ENCODE measurements at places on chromosomes 11 and 22.

- DNase-seq, result no peak
These were observed 28.6 kb upstream of the LDHA start for GRCh38 chr11:18365741-18366140.

- DNase-seq, result no peak
These were observed 17.7 kb downstream of the CBL start for GRCh38 chr11:119223856-119224255.

DNA sequence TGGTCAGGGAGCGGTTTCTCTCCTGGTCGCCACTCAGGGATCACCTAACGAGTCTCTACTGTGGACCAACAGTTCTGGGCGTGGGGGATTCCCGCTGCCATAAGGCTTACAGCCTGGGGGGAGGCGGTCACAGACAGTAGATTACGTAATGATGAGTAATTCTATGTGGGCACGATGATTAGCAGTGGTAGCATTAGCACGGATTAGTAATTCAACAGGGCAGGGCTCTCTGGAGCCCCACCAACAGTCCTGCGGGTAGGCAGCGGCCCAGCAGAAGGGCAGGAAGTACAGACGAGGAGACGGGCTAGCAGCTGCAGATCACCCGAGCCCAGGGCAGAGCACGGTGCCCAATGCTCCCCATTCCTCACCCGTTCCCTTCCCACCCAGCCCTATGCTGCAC is 3.6 kb downstream of the SHISAL1 start:
- DNase-seq, result peak; percentile 88

- no peak for DNase-seq
These were observed 34.2 kb upstream of the DBX1 start for GRCh38 chr11:20194470-20194869.

GRCh38 chr22:42645938-42646568 is 3.1 kb downstream of the CYB5R3 start:
- no peak for DNase-seq

- peak; percentile 30 for DNase-seq
These were observed 62.3 kb downstream of the DEUP1 start for GRCh38 chr11:93392867-93393266.

GRCh38 chr11:62565100-62565802 is 8.4 kb downstream of the EEF1G start:
- DNase-seq, result no peak

GRCh38 chr11:128522055-128522942 is 65.1 kb downstream of the ETS1 start:
- DNase-seq, result peak; percentile 89

DNA sequence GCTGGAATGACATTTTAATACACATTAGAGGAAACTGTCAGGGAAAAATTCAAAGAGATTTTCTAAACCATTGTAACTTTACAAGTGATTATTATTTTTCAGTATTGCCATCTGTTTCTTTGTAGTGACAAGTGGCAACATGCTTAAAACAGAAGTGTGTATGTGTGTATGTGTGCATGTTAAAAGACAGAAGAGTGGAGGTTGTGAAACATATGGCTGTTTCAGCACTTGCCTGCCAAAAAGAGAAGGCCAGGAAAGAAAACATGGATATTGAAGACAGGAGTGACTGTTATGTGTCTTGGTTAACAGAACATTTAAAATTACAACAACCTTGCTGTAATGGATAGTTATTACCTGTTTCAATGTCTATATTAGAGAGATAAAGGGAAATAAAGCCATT is 24.3 kb upstream of the VWA5A start:
- no peak for DNase-seq

GRCh38 chr11:35145271-35145670 is 6.3 kb downstream of the CD44 start:
- peak; percentile 46 for DNase-seq

GRCh38 chr11:44190883-44191230 is 95.4 kb downstream of the EXT2 start:
- DNase-seq, result no peak

DNA sequence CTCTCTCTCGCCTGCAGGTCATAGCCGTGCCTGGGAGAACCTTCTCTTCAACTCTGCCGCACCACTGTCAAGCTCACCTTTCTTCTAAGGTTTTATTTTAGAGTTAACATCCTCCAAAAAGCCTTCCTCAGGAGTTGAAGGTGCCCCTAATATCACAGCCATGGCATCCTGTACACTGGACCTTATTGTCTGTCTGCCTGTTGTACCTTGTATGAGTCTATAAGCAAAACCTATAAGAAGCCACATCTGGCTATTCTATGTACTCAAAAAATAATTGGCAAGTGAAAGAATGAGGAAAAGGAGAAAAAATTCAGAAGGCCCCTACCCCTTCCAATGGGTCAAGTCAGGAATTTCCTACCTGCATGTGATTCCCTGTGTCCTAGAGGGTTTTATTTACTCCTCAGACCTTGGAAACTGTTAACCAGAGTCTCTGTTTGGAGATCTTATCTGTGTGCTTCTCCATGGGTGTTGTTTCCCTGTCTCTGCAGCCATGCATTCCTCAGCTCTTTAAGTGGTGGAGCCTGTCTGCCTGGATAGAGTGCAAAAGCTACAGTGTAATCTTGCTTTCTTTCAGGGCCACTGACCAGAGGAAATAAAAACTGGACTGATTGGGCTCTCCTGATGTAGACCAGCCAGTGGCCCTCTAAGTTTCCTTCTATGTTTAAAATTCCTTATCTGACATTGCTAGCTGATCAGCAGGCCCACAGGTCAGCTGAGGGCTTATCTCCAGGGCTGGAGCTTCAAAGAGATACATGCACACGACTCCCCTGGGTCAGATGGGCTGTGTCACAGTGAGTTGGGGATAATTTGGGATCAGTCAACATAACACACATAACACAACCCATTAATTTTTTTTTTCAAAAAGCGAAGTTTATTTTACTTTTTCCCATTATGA is 37.6 kb upstream of the TMEM135 start:
- no peak for DNase-seq

DNA sequence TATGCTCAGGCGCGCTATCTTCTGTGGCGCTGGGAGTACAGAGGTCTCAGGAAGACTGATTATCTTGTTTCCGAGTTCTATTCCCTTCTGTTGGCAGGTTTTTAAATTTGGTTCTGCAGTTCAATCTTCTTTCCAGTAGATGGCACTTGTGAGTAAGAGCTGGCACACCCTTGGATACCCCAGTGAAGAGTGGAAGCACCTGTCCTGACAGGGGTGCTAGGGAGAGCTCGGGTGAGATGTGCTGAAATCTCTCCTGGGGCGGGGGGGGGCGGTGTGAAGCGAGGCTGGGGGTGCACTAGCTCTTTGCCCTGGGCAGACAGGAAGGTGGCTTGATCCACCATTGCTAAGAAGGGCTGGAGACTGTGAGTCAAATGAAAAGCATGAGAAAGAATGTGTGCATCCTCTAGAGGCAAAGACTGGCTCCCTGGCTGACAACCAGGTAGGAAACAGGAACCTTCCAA is 679.9 kb upstream of the CCDC179 start:
- DNase-seq, result peak; percentile 54

DNA sequence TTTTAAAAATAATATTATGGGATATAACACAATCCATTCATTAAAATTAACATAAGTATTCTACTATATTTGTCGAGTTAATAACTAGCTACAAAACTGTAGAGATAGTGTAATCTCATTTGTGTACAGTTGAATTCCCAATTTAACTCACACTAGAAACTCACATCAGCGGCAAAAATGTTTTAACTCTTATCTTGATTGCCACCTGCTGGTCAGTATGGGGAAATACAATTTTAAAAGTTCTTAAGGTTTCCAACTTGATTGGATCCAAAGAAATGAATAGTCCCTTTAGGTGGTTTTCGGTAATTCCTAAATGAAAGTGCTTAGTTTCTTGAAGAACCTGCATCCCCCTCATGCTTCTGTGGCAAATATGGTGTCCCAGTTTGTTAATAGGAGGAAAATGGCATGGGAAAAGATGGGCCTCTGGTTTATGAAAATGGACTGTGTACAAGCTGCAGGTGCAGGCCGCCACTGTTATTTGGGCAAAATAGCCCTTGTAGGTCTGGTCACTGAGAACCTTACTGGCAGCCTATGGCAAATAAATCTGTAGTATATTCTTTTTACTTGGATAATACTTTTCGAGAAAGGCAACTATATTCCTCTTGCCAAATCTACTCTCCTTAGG is 33.7 kb upstream of the SLC17A6 start:
- peak; percentile 10 for DNase-seq

DNA sequence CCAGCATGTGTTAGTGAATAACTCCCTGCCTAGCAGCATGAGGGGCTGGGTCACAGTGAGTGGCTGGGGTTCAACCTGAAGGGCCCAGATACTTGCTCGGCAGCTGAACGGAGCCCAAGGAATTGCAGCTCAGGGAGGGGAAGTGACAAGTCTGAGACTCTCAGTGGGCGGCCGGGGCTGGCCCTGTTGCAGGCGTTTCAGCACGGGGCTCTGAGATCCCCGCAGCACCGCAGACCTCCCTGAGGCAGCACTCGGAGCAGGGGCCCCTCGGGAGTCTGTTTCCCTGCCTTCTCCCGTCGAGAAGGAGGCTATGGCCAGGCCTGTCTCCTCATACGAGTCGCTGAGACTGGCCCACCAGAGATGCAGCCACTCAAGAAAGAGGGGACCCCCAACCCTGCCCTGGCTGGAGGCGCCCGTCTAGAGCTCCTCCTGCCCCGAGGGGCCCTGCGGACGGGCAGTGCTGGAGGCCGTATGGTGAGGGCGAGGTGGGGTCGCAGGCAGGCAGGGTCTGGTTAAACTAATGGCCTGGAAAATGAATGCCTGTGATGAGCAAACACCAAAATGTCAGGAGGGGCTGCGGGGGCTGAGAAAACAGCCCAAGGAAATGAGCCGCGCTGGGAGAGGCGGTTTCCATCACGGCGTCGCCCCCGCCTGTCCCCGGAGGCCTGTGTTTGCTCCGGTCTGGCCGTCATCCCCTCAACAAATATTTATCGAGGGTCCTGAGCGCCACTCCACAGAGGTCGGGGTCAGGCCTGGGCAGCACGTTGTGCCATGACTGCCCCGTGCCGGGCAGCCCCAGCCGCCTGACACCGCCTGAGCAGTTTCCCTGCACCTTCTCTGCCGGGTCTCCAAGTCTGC is 9.3 kb downstream of the TSSC4 start:
- no peak for DNase-seq

- DNase-seq, result no peak
These were observed 324.3 kb upstream of the SORL1-AS1 start for GRCh38 chr11:121777056-121777455.

DNA sequence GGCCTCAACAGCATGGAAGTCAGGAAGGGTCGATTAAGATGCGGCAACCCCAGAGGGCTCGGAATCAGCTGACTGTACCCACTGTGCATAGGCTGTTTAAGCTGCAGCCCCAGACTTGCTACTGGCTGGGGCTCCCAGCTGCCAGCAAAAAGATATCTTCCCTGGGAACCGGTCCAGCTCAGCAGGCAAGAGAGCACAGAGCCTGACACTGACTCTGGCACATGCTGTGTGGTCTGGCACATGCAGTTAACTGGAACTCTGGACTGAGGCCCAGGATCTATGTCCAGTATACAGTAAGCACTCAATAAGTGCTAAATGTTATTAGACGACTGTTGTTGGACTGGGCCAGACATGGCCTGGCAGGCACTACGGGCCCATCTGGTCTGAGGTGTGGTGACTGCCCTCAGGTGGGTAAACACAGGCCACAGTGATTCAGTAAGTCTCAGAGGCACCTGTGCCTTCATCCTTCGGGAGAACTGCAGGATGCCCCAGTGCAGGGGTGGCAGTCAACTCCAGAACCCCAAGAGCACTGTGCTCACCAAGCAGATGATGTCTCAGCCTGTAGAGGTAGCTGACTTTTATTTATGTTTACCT is 87.6 kb downstream of the LARGE1 start:
- no peak for DNase-seq

- no peak for DNase-seq
These were observed 991.7 kb downstream of the OPCML start for GRCh38 chr11:132540581-132540980.

DNA sequence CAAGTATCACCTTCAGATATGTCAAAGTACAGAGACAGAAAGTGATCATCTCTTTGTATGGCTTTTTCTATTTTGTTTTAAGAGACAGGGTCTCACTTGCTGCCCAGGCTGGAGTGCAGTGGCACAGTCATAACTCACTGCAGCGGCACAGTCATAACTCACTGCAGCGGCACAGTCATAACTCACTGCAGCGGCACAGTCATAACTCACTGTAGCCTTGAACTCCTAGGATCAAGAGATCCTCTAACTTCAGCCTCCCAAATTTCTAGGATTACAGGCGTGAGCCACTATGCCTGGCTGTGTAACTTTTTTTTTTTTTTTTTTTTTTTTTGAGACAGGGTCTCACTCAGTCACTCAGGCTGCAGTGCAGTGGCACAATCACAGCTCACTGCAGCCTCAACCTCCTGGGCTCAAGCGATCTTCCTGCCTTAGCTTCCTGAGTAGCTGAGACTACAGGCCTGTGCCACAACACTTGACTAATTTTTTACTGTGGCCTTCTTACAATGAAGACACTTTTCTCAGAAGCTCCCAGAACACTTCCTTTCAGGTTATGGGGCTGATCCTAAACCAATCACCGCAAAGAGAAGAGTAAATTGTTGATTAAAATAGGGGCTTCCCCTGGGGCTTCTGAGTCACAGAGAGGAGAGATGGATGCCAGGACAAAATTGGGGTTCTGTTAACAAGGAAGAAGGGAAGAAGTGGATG is 9.0 kb upstream of the HIKESHI start:
- DNase-seq, result no peak

DNA sequence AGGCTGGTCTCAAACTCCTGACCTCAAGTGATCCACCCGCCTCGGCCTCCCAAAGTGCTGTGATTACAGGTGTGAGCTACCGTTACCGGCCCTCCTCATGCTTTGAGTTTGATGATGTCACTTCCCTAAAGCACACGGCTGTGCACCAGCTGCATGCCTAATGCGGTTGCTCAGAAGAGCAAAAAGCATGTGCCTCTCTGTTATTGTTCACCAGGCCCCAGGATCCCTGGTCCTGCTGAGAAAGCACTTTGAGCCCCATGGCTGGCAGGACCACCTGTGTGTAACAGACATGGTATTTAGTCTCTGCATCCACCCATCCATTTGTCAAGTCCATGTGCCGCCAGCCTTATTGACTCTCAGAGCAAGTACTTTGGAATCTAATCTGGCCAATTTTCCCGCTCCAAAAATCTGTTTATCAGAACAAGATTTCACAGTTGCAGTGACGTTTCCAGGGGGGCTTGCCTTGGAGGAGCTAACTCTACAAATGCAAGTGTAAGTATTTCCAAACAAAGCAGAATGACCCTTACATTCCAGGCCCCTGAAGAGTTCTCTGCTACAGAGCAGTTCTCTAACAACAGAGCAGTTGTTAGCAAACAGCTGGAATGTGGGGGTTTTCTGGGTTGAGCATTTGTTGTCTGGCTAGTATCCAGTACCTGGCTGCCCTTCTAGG is 89.4 kb downstream of the LDLRAD3 start:
- no peak for DNase-seq

DNA sequence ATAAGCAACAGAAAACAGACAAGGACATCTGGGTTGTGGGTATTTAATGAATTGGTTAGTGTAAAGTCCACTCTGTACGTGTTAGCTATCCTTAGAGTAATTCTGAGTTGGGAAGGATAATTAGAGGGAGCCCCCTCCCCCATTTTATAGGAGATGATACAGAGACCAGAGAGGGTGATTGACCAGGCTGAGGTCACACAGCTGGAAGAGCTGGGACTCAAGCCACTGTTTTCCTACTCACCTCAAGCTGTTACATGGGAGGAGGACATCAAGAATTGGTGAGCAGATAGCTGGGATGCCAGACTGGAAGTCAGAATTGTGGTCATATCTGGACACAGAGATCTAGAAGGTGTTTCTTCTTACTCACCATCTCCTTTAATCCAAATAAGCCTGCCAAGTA is 8.7 kb upstream of the NPTXR start:
- no peak for DNase-seq

GRCh38 chr11:11370255-11370961 is 17.4 kb upstream of the CSNK2A3 start:
- no peak for DNase-seq

- DNase-seq, result no peak
These were observed 45.2 kb downstream of the MYEOV start for GRCh38 chr11:69339041-69339733.

Measured in urothelium cell line (cell line).